RPMI7951 (cell line): ENCODE measurements at places on chromosomes 7 and 10. TPM values are rescaled to one million over a fixed set of nuclear protein-coding genes. Genes with fewer than 3 reads are reported as not detected.

Gene RUFY2
- 13.7 and 18.5 TPM in 2 replicates for total RNA-seq

Gene FFAR4
- not detected in 2 replicates for total RNA-seq

Gene PLOD3
- total RNA-seq, result 141 and 167 TPM in 2 replicates

Gene SPDYE2
- not detected in 2 replicates for total RNA-seq

Gene SLC39A12
- not detected in 2 replicates for total RNA-seq

Gene RET
- total RNA-seq, result under 0.01 and 0.10 TPM in 2 replicates

Gene SHLD2
- total RNA-seq, result 21.9 and 24.9 TPM in 2 replicates

Gene NPSR1
- total RNA-seq, result not detected in 2 replicates

Gene SLC16A12
- total RNA-seq, result under 0.01 and 0.12 TPM in 2 replicates

Gene AKR1C8
- total RNA-seq, result not detected in 2 replicates

Gene TSPAN15
- total RNA-seq, result 23.1 and 29.2 TPM in 2 replicates

Gene GNG11
- total RNA-seq, result 264 and 265 TPM in 2 replicates

Gene NEURL1
- not detected in 2 replicates for total RNA-seq

Gene C10orf67
- total RNA-seq, result not detected in 2 replicates

Gene HUS1
- 22.0 and 33.9 TPM in 2 replicates for total RNA-seq

Gene HECTD2
- 8.5 and 10.0 TPM in 2 replicates for total RNA-seq

Gene ANXA8
- total RNA-seq, result 0.12 and 0.29 TPM in 2 replicates

Gene GRM3
- total RNA-seq, result not detected in 2 replicates

Gene C10orf71
- not detected in 2 replicates for total RNA-seq

Gene USP6NL
- total RNA-seq, result 14.2 and 18.1 TPM in 2 replicates

Gene LAMB4
- total RNA-seq, result 0.10 and 0.24 TPM in 2 replicates

Gene GPNMB
- 146 and 188 TPM in 2 replicates for total RNA-seq

Gene GCK
- 2.4 and 2.6 TPM in 2 replicates for total RNA-seq

Gene DYDC2
- total RNA-seq, result not detected in 2 replicates

Gene ACSL5
- total RNA-seq, result 18.5 TPM in 2 replicates

Gene CLCN1
- not detected in 2 replicates for total RNA-seq

Gene HTR5A
- not detected in 2 replicates for total RNA-seq

Gene ELAPOR2
- 0.10 and 0.12 TPM in 2 replicates for total RNA-seq

Gene GTF2I
- 94.8 and 99.7 TPM in 2 replicates for total RNA-seq

Gene AMZ1
- 4.9 and 8.5 TPM in 2 replicates for total RNA-seq

Gene STMP1
- 23.2 and 27.4 TPM in 2 replicates for total RNA-seq

Gene BZW2
- total RNA-seq, result 194 and 220 TPM in 2 replicates

Gene THNSL1
- 4.5 and 4.8 TPM in 2 replicates for total RNA-seq
